ENCODE measurements at places on chromosomes 3 and 15.

DNA sequence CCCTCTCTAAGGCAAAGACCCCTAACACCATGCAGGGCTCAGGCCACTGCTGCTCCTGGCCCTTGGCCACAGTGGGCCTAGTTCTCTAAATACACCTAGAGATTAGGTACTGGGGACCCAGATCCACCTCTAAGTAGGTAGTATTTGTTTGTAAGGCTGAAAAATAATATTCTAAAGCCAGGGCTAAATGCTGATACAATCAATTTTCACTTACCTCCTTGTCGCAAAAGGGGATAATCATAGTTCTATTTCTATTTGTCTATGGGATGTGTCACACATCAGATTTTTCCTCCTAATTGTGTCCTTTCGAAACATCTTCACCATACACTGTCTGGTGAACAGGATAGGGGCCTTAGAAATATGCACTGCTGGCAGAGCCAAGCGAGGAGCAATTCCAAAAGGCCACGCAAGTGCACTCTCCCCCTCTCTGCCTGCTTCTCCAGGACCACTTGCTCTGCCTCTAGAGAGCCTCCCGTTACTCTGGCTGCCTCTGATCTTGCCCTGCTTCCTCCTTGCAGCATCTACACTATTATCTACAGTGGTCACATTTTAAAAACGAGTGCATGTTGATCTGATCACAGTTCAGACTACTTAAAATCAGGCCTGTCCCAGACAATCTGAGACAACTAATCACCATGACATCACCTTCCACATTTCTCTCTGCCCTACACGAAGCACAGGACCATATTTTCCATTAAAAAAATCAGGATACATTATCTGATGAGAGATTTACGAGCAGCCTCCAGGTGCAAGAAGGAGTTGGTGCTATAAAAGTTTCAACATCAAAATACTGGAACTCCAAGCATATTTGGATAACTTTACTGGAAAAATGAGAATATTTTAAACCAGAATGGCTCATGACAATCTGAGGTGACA lies 115.4 kb downstream of the MYLK start:
- no peak for DNase-seq

- DNase-seq, result no peak
Measured at GRCh38 chr3:62109534-62109933, 263.8 kb downstream of the FEZF2 start.

- DNase-seq, result no peak
Measured at GRCh38 chr15:88985547-88986393, 72.6 kb upstream of the MFGE8 start.

DNA sequence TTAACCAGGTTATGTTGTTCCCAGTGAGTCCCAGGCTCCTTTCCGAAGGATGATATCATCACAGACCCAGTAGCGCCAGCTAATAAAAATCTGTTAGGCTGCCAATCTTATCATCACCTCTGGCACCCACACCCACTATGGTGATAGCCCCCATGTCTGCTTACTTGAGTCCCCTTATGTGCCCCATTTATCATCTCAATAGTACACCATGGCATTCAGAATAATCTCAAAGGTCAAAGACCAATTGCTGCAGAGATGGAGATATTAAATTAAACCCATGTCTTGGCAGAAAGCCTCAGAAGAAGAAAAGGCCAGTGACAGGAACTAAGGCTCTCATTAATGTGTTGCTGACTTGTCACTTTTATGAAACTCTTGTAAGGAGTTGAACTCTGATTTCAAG lies 32.8 kb downstream of the CPNE4 start:
- no peak for DNase-seq

- DNase-seq, result no peak
Measured at GRCh38 chr15:83873966-83874365, 220.0 kb downstream of the ADAMTSL3 start.

DNA sequence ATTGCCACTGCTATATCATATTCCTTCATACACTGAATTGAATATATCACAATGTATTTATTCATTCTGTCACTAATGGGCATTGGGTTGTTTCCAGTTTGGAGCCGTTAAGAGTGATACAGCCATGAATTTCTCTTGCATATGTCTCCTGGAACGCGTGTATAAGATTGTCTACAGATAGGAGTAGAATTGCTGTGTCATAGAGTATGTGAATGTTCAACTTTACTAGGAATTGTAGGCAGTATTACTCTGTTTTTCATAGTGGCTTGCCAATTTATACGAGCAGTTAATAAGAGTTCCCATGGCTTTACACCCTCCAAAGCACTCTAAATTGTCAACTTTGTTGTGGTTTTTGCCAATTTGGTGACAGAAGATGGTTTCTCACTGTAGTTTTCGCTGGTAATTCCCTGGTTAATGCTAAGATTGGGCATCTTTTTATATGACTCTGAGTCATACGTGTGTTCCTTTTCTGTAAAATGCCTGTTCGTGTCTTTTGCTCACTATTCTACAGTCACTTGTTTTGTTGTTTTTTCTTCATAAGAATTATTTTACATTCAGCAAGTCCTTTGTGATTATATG lies 136.1 kb upstream of the LIPC start:
- DNase-seq, result no peak

- no peak for DNase-seq
Measured at GRCh38 chr3:111173328-111173900, 101.8 kb downstream of the NECTIN3 start.

- DNase-seq, result no peak
Measured at GRCh38 chr3:189937302-189938127, 183.2 kb downstream of the P3H2 start.

DNA sequence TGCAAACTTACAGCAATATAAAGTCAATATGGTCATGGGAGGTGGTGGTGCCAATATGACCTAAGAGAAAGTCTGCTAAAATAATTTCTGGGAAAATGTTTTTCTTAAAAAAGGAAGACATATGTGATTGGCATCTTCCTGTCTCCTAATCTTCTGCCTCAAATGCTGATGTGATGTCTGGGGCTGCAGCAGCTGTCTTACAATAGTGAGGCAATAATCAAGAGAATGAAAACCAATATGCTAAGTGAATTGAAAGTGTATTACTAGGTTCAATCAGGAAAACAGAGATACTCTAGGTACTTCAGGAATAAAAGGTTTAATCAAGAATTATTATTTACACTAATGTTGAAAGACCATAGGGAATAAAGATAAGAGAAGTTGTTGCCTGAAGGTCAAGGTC lies 7.2 kb upstream of the STT3B start:
- DNase-seq, result no peak

DNA sequence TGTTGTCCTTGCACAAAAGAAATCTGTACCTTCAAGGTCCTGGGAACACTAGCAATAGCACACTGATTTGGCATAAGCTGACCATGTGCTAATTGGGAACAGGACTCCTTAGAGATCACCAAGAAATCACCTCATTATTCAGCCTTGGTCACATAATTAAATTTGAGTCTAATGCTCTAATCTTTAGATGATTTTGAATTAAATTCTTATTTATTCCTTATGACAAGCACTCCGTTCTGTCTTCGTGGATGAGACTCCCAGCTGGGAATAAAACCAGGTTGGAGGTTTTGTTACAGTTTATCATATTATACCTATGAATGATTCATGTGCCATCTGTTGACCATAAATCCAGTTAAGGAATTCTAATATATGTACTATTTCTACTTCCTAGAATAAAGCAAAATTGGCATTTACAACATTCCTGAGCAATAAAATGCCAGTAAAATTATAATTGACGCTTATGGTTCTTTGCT lies 162.2 kb downstream of the MYRIP start:
- no peak for DNase-seq

DNA sequence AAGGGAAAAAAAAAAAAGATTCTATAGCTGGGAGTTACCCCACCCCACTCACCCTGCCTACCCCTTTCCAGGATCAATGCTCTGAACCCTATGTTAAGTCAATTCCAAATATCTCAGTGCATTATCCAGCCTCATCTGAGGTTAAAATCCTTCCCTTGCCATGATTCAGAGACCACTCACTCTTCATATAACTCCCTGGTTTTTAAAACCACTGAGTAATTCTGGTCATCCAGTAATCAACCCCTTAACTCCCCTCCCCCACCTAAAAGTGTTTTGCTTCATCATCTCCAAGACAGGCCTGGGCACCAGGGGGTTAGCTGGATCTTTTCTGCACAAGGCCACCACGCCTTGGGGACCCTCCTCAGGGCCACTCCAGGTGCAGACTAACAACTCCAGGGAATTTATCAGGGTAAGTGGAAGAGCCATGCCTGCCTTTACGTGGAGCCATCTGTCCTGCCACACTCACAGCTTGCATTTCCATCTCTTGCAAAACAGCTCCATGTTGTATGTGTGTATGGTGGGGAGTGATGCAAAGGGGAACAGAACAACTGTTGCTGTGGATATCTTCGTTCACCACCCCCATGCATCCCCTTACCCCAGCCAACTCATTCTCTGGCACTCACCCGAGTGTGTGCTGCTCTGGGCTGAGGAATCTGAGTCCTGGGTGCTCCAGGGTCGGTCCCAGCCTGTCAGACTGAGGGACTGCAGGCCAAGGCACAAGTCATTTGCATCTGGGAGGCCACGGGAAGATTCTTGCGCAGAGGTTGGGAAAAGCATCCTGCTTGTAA lies 30.7 kb upstream of the RPS17 start:
- no peak for DNase-seq

DNA sequence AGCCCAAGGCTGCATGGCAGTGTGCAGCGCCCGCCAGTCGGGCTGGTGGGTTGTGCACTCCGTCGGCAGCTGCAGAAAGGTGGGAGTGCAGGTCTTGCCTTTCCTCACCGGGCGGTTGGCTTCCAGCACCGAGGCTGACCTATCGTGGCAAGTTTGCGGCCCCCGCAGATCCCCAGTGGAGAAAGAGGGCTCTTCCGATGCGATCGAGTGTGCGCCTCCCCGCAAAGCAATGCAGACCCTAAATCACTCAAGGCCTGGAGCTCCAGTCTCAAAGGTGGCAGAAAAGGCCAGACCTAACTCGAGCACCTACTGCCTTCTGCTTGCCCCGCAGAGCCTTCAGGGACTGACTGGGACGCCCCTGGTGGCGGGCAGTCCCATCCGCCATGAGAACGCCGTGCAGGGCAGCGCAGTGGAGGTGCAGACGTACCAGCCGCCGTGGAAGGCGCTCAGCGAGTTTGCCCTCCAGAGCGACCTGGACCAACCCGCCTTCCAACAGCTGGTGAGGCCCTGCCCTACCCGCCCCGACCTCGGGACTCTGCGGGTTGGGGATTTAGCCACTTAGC lies 4.3 kb downstream of the ISL2 start:
- DNase-seq, result no peak

- no peak for DNase-seq
Measured at GRCh38 chr3:152910211-152910610, 75.3 kb downstream of the P2RY1 start.

DNA sequence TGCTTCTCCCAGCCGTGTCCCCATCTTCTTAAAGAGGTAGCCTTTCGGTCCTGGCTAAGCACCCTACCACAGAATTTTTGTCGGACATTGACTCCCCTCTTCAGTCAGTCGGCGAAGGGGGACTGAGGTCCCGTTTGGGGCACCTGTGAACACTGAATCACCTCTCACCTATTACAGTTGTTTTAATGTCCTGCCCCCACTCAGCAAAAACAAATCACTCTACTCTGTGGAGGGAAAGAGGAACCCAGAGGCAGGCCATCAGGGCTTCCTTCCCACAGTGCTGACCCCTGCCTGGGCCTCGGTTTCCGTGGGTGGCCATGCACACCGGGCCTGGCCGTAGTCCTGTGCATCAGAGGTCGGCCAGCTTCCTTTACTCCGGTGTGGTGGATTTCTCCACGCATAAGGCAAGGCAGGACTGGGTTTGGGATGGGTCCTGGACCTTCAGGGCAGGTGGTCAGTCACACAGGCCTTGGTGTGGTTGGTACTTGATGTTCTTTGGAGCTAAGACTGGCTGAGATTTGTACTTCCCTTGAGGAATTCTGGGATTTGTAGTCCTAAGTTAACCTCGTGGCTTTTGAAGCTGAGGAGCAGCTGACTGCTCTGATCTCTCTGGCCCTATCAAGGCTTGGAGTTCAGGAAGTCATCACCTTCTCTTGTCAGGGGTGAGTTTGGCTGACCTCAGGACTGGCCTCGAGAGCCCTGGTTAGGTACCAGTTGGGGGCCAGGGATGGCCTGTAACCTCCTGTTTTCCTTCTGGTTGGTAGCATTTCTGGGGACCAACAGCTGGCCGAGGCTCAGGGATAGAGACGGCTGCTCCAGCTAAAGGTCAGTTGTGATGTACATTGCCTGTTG lies 627 bp upstream of the FAM131A start:
- no peak for DNase-seq

- no peak for DNase-seq
Measured at GRCh38 chr3:51099794-51100535, 285.1 kb upstream of the MANF start.

GRCh38 chr15:38076786-38077185 lies 142.3 kb downstream of the TMCO5A start:
- no peak for DNase-seq

GRCh38 chr3:155497930-155498647 lies 204.6 kb upstream of the STRIT1 start:
- DNase-seq, result no peak

- no peak for DNase-seq
Measured at GRCh38 chr15:25740383-25741255, 122.5 kb downstream of the ATP10A start.

GRCh38 chr3:119145500-119146167 lies at the start of gene TEX55:
Gene TEX55, plus strand, starts transcription at chr3:119146165. Its CDS starts 25 bp downstream, at chr3:119146190.
- DNase-seq, result no peak

DNA sequence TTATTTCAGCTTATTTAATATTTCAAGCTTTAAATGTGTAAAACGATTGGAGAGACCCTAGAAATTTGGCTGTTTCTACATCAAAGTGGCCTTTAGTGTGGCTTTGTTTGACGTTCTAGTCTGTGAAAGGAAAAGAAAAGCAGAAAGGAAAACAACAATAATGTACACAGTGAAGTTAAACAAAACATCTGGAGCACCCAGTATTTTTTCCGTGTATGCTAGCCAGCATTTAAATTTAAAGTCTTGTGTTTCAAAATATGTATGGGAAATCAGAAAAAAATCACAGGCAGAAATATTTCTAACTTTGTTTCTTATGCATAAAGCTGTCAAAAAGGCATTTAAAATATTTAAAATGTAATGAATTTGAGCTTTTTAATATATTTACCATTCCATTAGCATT lies 218.1 kb downstream of the NAALADL2 start:
- no peak for DNase-seq

- DNase-seq, result no peak
Measured at GRCh38 chr15:35530698-35531097, 15.3 kb downstream of the DPH6 start.

DNA sequence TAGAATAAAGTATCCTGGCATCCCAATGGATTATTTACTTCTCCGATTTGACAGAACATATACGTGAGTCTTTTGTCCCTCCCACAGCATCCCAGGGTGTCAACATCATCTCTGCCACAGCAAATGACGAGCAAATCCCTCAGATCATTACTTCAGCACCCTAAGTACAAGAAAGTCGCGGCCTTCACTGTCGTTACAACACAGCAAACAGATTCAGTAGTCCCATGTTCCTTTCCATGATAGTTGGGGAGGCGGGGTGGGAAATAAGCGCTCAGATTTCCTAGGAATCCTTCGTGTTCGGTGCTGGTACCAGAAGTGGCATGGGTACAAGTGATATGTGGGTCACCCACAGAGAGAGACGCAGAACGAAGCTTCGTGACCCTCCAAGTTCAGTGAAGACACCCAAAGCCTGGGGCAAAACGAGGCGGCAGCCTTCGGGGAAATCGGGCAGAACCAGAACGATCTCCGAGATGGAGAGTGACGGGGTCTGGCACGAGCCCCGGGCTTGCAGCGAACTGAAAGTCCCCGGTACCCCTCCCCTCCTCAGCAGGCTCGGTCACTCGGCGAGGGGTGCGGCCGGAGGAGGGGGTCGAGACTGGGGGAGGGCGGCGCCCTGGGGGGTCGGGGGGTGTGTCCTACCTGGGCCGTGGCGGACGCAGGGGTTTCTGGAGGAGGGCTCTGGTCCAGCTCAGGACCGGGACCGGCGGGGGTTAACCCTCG lies 619 bp downstream of the TTBK2 start:
- no peak for DNase-seq

GRCh38 chr3:71432044-71432975 lies 151.2 kb downstream of the FOXP1 start:
- DNase-seq, result no peak
